ENCODE measurements at places on chromosomes 16 and 17.

- DNase-seq, result no peak
Measured at GRCh38 chr17:69858460-69858859, 216.6 kb upstream of the KCNJ16 start.

- no peak for DNase-seq
Measured at GRCh38 chr16:65739518-65739917, 617.7 kb upstream of the CDH11 start.

- no peak for DNase-seq
Measured at GRCh38 chr17:72249441-72249840, 128.6 kb downstream of the SOX9 start.

DNA sequence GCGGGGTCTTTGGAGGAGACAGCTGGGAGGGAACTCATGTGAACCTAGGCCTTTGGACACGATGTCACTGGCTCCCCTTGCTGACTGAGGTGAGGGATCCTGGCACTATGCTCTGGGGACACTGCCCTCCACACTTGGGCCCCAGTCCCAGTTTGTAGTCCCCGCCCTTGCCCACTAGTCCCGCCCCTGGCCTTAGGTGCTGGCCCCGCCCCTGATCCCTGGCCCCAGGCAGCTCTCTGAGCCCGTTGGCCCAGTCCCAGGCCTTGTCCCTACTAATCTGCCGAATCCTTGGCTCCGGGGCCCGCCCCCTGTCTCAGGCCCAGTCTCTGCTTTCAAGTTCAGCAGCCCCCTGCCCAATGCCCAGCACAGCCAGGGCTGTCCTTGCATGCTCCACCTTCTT, 61.0 kb downstream of the SMPD3 start:
- no peak for DNase-seq

DNA sequence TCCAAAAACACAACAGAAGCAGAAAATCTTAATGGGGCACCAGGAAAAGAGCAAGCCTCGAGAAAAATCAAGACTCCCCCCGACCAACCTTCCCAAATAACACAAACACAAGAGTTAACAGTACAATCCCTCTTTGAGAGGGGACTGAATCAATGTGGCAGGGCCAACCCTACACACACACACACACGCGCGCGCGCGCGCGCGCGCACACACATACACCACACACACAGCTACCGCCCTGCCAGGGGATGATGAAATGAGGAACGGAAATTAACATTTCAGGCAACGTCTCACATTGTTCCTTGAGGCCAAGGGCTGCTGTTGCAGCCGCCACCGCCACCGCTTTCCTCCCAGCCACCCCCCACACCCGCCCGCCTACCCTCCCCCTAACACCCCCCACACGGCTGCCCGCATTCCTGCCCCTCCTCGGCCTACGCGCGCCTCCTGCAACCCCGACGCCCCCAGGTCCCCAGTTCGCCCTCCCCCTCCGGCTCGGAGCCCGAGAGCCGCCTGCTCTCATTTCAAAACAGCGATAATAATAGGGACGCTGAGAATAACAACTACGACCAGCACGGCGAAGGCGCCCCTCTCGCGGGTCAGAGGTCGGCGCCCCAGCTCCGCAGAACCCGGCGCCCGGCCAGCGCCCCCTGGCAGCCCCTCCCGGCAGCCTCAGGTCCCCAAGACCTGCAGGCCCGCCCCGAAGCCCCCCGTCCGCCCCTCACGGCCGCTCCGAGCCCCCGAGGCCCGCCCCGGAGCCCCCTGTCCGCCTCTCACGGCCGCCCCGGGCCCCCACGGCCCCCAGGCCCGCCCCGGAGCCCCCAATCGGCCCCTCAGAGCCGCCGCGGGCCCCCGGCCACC, 1.1 kb downstream of the ANKRD11 start:
- DNase-seq, result peak; percentile 64

DNA sequence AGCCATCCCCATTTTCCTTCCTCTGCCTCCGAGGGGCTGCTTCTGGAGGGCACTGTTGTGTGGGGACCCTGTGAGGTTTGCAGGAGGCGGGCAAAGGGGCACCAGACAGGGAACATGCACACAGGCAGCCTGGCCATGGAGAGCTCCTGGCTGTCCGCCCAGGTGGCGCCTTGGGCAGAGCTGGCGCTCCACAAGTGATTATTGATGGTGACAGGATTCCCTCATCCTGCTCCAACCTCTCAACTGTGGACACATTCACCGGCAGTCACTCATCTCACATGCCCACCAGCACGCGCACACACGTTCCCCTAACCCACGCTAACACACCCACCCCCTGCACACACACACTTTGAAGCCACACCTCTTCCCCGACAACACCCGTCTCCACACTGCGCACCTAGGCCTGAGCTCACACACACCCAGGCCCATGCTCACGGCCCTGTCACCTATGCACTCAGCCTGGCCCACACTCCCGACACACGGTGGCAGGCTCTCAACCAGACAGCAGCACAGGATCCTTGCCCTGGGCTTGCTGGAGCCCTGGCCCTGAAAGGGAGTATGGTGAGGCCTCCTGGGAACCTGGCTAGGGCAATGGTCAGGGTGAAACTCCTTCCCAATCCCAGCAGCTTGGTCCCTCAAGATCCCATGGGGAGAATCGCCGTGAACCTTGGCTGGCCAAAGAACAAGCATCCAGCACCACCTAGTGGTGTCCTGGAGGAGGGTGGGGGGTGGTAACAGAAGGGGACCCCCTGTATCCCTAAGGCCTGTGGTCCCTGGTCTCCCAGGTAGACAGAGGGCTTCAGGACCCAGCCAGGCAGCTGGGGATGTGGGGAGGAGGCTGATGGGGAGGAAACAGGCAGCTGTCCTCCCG, 3.6 kb downstream of the PNMT start:
- no peak for DNase-seq

GRCh38 chr16:19185510-19185851, 17.4 kb downstream of the SYT17 start:
- no peak for DNase-seq

DNA sequence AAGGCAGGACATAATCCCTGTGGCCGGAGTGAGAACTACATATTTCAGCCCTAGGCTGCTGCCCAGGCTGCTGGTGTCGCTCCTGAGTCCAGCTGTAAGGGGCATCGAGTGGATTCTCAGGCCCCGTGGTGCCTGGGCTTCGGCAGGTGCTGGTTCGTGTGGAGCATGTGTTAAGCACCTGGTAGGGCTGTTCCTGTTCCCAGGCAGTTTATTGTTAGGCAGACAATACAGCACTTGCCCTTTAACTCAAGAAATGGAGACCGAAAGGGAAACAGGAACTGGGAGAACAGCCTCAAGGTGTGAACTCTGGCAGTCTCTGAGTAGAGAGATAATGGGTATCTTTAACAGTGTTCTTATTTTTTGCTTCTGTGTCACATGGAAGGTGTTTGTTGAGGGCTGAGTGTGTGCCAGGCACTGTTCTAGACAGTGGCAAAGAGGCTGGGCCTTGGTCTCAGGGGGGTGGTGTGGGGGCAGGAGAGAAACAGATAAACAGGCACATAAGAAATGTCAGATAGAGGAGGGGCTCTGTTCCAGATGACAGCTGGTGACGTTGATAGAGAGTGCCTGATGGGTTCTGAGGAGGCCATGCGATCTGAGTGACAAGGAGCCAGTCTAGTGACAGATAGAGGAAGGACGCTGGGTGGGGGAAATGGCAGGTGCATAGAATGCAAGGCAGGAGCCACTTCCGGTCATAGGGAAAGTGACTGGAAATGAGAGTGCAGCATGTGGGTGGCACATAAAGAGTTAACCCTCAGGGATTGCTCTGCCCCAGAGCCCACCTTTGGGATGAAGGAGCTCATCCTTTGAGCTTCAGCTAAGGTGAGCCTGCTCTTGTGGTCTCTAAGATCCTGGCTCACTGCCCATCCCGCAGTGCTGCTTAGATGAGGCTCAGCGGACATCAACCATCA, 33.8 kb downstream of the EPN2 start:
- DNase-seq, result peak; percentile 18

- no peak for DNase-seq
Measured at GRCh38 chr16:64122177-64122576, 999.7 kb downstream of the CDH11 start.
